ENCODE measurements at places on chromosomes 1 and 21.

- no peak for DNase-seq
Measured at GRCh38 chr1:116824631-116825206, 70.5 kb downstream of the CD2 start.

DNA sequence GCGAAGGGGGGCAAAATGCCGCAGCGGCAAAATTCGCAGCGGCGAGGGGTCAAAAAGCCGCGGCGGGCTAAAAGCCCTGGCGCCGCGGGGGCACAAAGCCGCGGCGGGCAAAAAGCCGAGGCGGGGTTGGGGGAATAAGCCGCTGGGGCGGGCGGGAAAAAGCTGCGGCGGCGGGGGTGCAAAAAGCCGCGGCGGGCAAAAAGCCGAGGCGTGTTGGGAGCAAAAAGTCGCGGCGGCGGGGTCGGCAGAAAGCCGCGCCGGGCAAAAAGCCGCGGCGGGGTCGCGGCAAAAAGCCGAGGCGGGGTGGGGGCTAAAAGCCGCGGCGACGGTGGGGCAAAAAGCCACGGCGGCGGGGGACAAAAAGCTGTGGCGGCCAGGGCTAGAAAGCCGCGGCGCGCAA lies 3902.5 kb downstream of the SRGAP2C start:
- DNase-seq, result no peak

GRCh38 chr1:109783436-109783835 lies 19.7 kb upstream of the EPS8L3 start:
- DNase-seq, result no peak

DNA sequence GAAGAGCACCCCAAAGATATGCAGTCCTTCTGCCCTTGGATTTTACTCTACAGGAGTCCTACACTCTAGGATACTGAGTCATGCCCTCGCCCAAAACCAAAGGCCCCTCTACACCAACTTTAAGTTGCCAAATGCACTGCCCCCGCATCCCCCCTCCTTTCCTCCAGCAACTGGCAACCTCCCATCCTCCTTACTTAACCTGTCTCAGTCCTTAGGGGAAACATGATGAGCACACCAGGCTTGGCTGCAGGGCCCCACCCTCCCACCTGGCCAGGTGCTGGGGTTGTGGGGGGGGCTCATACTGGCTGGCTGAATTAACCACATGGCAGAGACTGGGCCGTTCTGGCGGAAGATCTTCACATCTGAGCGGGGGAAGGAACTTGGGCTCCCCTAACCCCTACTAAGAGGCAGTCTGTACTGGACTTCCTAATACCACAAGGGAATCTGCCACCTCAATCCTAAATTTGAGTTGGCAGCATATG lies 1.2 kb downstream of the HDGF start:
- no peak for DNase-seq

DNA sequence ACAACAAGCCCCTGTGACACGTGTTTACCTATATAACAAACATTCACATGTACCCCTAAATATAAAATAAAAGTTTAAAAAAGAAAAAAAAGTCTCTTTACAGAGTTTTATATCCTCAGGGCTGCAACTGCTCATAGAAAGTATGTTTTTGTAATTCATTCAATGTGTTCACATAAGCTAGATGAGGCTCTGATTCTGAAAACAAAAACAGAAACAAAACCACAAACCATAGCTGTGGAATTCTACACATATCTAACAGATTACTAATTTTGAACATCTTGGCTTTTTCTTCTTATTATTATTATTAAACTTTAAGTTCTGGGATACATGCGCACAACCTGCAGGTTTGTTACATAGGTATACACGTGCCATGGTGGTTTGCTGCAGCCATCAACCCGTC lies 579.6 kb upstream of the ZRANB2 start:
- no peak for DNase-seq

Measured in thoracic aorta (tissue), 2 donors.